ENCODE measurements at places on chromosomes 3 and 15. TPM values are rescaled to one million over a fixed set of nuclear protein-coding genes. Genes with fewer than 3 reads are reported as not detected.

DNA sequence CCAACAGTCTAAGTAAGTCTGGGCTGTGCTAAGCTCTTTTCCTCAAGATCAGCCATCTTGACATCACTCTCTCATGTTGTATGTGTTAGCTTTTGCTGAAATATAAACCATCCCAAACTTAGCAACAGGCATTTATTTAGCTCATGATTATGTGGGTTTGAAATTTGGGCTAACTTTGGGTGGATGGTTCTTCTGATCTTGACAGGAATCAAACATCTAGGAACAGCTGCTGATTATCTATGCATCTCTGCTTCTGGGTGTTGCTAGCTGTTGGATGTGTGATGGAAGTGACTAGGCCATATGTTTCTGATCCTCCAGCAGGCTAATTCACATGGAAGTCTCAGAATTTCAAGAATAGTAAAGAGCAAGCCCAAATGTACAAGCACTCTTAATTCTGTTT, 615.2 kb upstream of the TGFBR2 start:
- DNase-seq, result no peak

- no peak for DNase-seq
Measured at GRCh38 chr3:186510374-186511079, 33.7 kb downstream of the CRYGS start.

- no peak for DNase-seq
Measured at GRCh38 chr3:66113542-66113941, 74.8 kb upstream of the MAGI1 start.

- DNase-seq, result peak; percentile 3
Measured at GRCh38 chr3:143751643-143752178, 96.6 kb downstream of the SLC9A9 start.

GRCh38 chr3:149532489-149533180, 58.1 kb downstream of the TM4SF4 start:
- DNase-seq, result no peak

- peak; percentile 70 for DNase-seq
Measured at GRCh38 chr3:148757238-148758215, 59.8 kb downstream of the AGTR1 start.

- DNase-seq, result no peak
Measured at GRCh38 chr15:89774492-89774891, 1.6 kb upstream of the MESP2 start.

The WDR72 gene
- polyA plus RNA-seq, result not detected

The CCDC39 gene
- polyA plus RNA-seq, result not detected
